ENCODE measurements at places on chromosomes 2 and 18. TPM values are rescaled to one million over a fixed set of nuclear protein-coding genes. Genes with fewer than 3 reads are reported as not detected.

The GULP1 gene
- total RNA-seq: 80.1 TPM

The RIOK3 gene
- total RNA-seq: 56.6 TPM

The GREB1L gene
- total RNA-seq: 5.0 TPM

The CNDP1 gene
- not detected for total RNA-seq

The CYTIP gene
- not detected for total RNA-seq

The EPAS1 gene
- total RNA-seq: 33.1 TPM

The MROH2A gene
- total RNA-seq: not detected

The RPIA gene
- 10.8 TPM for total RNA-seq

The MAP3K19 gene
- not detected for total RNA-seq

The IL1RN gene
- not detected for total RNA-seq

The MYO1B gene
- 86.9 TPM for total RNA-seq

The NPPC gene
- total RNA-seq: 1.3 TPM

The ABCG8 gene
- not detected for total RNA-seq

The XPO1 gene
- 361 TPM for total RNA-seq

The FER1L5 gene
- 1.6 TPM for total RNA-seq

All from uterine smooth muscle cell (primary cell).